ENCODE measurements at places on chromosomes 2 and 18. TPM values are rescaled to one million over a fixed set of nuclear protein-coding genes. Genes with fewer than 3 reads are reported as not detected.

Gene POTEJ
- not detected for total RNA-seq

Gene CDCA7
- total RNA-seq, result 31.9 TPM

Gene IL36B
- total RNA-seq, result not detected

Gene AQP12B
- total RNA-seq, result not detected

Gene AUP1
- total RNA-seq, result 95.4 TPM

Gene IMPACT
- total RNA-seq, result 32.6 TPM

Gene MTX2
- 55.3 TPM for total RNA-seq
